Activated CD4-positive, alpha-beta memory T cell treated with anti-CD3 and anti-CD28 coated beads for 36 hours (primary cell): ENCODE measurements at places on chromosomes 5 and 9. TPM values are rescaled to one million over a fixed set of nuclear protein-coding genes. Genes with fewer than 3 reads are reported as not detected.
A peak's percentile ranks its signal among the peaks of the same experiment; 100 is the strongest.

DNA sequence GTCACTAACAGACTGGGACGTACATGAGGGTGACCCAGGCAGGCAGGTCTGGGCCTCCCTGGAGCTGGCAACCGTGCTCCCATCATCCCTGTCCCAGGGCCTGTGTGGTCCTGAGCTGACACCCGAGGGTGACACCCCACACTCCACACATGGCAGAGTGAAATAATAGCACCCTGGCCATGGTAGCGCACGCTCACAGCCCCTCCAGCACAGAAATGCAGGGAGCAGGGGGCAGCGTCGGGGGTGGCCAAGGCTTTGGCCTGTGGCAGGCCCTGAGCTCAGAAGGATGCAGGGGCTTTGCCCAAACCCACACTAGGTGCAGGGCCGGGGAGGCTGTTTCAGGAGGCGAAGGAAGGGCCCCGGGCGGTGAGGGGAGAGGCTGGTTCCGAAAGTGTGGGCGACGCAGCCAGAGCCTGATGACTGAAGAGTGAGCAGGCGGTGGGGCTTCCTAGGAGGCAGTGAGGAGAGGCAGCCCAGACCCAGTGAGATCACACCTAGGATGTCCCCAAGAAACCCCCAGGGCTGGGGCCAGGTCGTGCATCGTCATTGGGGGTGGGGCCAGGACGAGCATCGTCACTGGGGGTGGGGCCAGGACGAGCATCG is 12.9 kb downstream of the OR2V2 start:
- peak overlapping the region; percentile 88 for H3K27ac ChIP-seq
- peaks cover 32% of the 10 kb centered on the region for H3K4me1 ChIP-seq

DNA sequence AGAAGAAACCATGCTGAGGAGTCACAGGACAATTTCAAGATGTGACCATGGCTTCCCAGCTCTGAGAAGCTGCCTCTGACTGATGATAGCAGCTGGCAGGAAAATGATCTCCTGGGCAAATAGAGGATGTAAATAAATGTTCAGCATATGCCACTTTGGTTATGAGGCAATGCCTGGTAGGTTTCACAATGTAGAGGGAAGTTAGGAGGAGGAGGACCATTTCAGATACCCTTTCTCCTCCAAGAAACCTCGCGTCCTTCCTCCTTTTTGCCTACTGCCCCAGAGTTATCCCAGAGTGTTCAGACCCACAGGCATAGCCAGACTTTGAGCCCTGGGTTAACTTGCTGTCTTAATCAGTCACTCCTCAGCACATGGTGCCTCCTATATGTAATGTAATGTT is 541.6 kb upstream of the DAP start:
- no peak overlapping the region for H3K27ac ChIP-seq
- no peak overlapping the region for H3K4me3 ChIP-seq
- H3K27me3 ChIP-seq: no peaks in the 10 kb centered on the region
- H3K36me3 ChIP-seq: no peaks in the 10 kb centered on the region
- no peaks in the 10 kb centered on the region for H3K4me1 ChIP-seq
- no peak for DNase-seq

DNA sequence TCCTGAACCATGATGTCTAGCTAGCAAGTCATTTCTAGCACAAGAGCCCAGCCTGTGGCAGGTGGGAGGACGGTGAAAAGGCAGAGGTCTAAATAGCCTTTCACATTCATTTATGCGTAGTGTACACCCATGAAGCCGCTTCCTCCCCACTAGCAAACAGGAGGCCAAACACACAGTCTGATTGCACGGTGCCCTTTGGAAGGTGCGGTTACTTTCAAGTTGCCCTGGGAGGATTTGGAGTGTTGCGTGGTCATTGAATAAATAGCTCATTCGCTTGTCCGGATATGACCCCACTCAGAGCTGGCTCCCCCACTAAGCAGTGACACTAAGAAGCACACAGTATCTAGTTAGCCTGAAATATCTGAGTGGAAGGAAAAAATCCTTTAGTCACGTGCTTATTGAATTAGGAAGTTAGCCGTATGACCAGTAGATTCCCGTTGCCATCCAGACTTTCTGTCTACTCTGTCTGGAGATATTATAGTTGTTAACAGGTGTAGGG is 664 bp upstream of the ARSB start:
- peak overlapping the region; percentile 87 for H3K4me3 ChIP-seq
- peaks cover 30% of the 10 kb centered on the region for H3K4me1 ChIP-seq
- H3K27me3 ChIP-seq: no peaks in the 10 kb centered on the region
- peak; percentile 83 for DNase-seq

DNA sequence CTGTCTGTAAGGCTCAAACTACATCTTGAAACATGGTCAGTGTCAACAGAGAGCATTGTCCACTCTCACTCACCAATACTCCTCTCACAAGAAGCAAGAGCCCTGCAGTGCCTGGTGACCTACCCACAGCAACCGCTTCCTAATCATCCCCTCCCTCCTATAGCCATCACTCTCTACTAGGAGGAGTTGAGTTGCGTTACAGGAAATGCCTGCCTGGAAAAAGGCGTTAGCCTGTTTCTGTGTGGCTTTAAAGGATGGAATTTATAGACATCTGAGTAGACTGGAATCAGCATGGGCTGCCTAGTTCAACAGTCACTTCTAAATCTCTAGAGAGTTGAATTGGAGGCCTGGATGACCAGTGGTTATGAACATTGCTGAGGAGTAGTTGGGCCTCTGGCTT is 108.3 kb upstream of the FER start:
- DNase-seq: no peak
- H3K27ac ChIP-seq: no peak overlapping the region
- no peaks in the 10 kb centered on the region for H3K36me3 ChIP-seq
- no peak overlapping the region for H3K4me3 ChIP-seq
- H3K4me1 ChIP-seq: peaks cover 2% of the 10 kb centered on the region
- peaks cover 8% of the 10 kb centered on the region for H3K27me3 ChIP-seq

- DNase-seq: no peak
- H3K4me1 ChIP-seq: no peaks in the 10 kb centered on the region
- H3K27ac ChIP-seq: no peak overlapping the region
- H3K27me3 ChIP-seq: no peaks in the 10 kb centered on the region
- no peak overlapping the region for H3K4me3 ChIP-seq
- no peaks in the 10 kb centered on the region for H3K36me3 ChIP-seq
Observed at GRCh38 chr5:153775923-153776322, 262.8 kb downstream of the FAM114A2 start.

DNA sequence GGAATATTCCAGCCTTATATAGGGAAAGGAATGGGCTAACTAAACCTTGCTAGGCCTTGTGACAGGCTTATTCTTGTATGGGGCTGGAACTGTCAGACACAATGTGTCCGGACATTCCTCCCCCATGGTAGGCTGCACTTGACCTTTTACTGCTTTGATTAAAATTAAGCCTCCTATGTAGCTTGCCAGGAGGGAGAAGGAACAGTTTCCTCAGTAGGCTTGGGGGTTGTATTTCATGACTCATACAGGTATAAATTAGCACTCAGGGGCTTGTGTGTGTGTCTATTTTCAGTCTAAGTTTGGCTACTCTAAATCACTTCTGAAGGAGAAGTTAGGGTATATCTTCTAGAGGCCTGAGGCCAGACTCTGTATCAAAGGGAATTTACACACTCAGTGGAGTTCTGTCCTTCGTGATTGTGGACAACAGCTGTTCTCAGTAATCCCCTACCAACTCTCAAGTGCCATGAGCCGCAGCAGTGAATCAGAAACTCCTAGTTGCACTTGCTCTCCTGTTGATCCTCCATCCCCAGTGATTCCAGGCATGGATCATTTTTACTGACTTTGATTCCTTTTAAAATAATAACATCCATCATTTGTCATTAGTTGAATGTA is 16.4 kb downstream of the ADAMTS16 start:
- H3K36me3 ChIP-seq: no peaks in the 10 kb centered on the region
- H3K4me1 ChIP-seq: peaks cover 2% of the 10 kb centered on the region
- H3K27ac ChIP-seq: no peak overlapping the region
- DNase-seq: no peak
- H3K4me3 ChIP-seq: no peak overlapping the region

GRCh38 chr9:18023332-18023731 is 444.5 kb downstream of the SH3GL2 start:
- no peaks in the 10 kb centered on the region for H3K27me3 ChIP-seq
- H3K4me1 ChIP-seq: no peaks in the 10 kb centered on the region
- no peaks in the 10 kb centered on the region for H3K36me3 ChIP-seq
- DNase-seq: no peak
- H3K4me3 ChIP-seq: no peak overlapping the region
- H3K27ac ChIP-seq: no peak overlapping the region

DNA sequence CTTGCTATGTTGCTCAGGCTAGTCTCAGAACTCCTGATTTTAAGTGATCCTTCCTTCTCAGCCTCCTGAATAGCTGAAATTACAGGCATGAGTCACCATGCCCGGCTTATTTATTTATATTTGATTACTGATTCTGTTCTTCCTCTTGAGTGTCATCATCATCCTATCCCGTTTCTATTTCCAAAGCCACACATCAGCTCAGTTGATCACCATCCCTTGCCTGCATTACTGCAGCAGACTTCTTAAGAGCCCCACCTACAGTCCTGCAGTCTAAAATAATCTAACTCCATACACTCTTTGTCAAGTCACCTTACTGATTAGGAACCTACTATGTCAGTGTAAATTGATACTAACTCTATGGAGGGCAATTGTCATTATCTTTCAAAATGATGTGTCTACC is 138.9 kb upstream of the RAI14 start:
- H3K36me3 ChIP-seq: no peaks in the 10 kb centered on the region
- H3K4me1 ChIP-seq: peaks cover 2% of the 10 kb centered on the region
- no peak overlapping the region for H3K27ac ChIP-seq
- no peak for DNase-seq
- no peak overlapping the region for H3K4me3 ChIP-seq

DNA sequence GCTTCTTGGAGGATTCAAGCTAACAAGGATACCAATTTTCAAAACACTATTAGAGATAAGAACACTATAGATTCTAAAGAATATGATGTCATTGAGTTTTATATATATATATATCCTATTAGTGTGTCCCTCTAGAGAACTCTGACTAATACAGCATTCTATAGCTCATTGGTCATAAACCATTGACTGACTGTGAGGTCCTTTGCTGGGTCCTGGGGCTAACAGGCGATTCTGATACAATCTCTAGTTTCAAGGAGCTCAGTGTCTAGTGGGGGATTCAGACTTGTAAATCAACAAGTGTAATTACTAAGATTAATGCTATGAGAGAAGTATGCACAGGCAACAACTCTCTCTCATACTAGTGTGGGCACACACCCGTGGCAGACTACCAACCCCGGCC is 234.5 kb downstream of the DENND1A start:
- no peak for DNase-seq
- H3K4me3 ChIP-seq: no peak overlapping the region
- no peaks in the 10 kb centered on the region for H3K27me3 ChIP-seq
- no peaks in the 10 kb centered on the region for H3K4me1 ChIP-seq

GRCh38 chr5:174318578-174318977 is 273.1 kb downstream of the NSG2 start:
- no peaks in the 10 kb centered on the region for H3K36me3 ChIP-seq
- no peak for DNase-seq
- peaks cover 30% of the 10 kb centered on the region for H3K27me3 ChIP-seq
- no peak overlapping the region for H3K4me3 ChIP-seq

- H3K4me1 ChIP-seq: peaks cover 18% of the 10 kb centered on the region
- H3K36me3 ChIP-seq: peaks cover 26% of the 10 kb centered on the region
- no peaks in the 10 kb centered on the region for H3K27me3 ChIP-seq
Observed at GRCh38 chr9:127943731-127944144, 6.1 kb upstream of the DPM2 start.

The ADCY2 gene
- not detected for total RNA-seq

The IL4 gene
- total RNA-seq: 6.4 TPM

The ENTREP1 gene
- total RNA-seq: not detected

The PCA3 gene
- total RNA-seq: not detected

The ENTPD8 gene
- total RNA-seq: not detected

The UBAP2 gene
- 38.0 TPM for total RNA-seq

The ADRA1B gene
- not detected for total RNA-seq
